Activated T-cell treated with anti-CD3 and anti-CD28 coated beads for 24 hours (primary cell): ENCODE measurements at places on chromosomes 4 and X.

DNA sequence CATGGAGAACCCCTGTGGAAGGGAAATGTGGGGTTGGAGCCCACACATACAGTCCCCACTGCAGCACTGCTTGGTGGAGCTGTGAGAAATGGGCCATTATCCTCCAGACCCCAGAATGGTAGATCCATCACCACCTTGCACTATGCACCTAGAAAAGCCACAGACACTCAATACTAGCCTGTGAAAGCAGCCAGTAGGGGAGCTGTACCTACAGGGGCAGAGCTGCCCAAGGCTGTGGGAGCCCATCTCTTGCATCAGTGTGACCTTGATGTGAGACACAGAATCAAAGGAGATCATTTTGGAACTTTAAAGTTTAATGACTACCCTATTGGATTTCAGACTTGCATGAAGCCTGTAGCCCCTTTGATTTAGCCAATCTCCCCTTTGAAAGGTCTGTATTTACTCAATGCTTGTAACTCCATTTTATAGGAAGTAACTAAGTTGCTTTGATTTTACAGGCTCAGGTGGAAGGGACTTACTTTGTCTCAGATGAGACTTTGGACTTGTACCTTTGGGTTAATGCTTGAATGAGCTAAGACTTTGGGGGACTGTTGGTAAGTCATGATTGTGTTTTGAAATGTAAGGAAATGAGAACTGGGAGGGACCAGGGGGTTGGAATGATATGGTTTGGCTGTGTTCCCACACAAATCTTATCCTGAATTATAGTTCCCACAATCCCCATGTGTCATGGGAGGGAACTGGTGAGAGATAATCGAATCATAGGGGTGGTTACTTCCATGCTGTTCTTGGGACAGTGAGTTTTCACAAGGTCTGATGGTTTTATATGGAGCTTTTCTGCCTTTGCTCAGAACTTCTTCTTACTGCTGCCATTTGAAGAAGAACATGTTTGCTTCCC is 352.6 kb downstream of the INPP4B start:
- no peak for DNase-seq

- DNase-seq = no peak
Observed at GRCh38 chr4:176549161-176549865, 229.5 kb downstream of the SPCS3 start.

DNA sequence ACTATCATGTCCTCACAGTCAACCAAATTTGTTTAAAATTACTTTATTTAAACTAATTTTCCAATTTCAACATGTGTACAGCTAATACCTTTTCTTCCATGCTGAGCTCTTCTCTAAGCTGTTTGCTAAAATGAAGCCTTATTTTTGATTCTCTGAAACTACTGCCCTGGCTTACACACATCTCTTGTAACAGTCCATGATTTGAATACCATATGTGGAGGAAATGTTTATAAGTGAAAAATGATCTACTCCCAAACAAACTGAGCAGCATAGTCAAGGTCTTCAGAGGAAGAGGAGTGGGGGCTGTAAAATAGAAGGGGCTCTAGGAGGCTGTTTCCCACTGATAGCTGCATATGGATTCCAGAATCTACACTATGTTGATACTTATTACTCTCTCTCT is 188.7 kb downstream of the ANKRD50 start:
- no peak for DNase-seq

DNA sequence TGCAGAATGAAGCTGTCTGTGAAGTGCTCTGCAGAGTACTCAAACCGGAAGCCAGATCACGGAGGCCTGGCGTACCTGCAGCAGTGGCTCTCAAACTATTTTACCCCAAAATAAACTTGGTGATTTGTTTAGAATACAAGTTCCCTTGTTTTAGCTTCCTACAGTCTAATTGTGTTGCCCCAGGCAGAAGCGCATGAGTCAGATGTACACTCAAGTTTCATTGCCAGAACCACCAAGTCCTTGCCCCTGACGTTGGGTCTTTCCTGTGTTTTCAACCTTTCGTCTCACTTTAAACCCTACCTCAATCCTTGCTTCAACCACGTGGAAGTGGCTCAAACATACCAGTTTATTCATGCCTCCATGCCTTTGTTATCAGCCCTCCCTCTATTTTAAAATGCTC is 66.2 kb upstream of the SLC7A11 start:
- no peak for DNase-seq

DNA sequence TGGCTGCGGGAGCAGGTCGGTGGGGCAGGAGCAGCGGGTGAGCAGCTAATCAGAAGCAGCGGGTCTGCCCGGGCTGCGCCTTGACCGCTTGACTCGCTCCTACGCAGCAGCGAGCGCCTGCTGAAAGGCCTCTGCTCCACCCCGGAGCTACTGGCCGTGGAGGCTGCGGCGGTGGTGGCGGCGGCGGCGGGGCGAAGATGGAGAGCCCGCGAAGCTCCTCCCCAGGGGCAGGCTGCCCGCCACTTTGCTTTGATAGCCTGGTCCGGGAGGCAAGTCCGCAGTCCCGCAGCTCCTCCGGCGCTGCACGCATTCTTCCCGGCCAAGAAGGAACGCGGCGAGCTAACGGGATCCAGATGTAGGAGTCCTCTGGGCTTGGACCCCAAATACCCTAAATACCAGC is 36.7 kb downstream of the PJA1 start:
- DNase-seq = no peak
